Skeletal muscle cell (primary cell): ENCODE measurements at places on chromosomes 2 and 18.
A peak's percentile ranks its signal among the peaks of the same experiment; 100 is the strongest.

GRCh38 chr2:26807788-26808460 lies 22.1 kb downstream of the CENPA start:
- peak; percentile 28 for DNase-seq

GRCh38 chr2:128310094-128310716 lies 8.5 kb downstream of the HS6ST1 start:
- no peak for DNase-seq

DNA sequence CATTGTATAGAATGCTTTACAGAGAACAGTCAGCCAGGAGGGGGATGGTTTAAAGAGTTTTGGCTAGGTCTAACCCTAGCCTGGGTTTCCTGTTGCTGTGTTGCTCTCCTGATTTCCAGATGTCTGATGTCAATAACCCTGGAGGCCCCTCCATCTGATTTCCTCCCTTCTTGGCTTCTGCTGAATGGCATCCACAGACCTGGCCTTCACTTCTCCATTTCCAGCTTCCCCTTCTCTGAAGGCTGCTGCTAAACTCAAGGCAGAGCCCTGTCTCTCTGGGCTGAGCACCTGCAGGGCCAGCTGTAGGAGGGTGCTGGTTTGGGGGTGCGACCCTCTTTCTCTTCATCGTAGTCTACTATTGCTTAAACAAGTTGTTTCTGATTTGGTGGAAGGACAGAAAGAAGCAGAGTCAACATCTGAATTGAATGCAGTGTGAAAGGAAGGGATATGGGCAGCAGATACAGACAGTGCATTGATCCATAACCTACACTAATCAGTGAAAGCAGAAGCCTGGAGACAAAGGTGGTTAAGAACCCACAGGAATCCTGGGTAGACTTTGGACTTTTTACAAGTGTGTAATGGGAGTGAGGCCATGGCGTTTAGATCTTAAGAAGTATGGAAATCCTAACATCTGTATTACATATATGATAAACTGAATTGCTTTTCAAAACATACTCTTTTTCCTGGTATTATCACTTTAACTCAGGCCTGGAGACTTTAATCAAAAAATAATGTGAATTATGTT lies 153.6 kb downstream of the HRH4 start:
- no peak for DNase-seq

DNA sequence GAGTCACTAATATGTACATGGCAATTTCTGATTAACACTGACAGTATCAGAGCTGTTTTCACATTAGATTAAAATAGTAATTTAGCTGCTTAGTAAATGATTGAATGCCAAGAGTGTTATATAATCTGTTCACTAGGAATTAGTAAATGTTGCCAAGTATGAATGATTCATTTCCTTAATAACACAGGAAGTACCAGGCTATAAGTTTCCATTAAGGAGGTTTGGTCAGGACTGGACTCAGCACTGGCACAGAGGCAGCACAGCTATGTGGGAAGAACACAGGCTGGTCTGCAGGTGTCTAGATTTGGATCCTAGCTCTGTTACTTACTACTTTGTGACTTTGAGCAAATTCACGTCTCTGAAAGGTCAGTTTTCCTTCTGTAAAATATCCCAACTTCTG lies 97.2 kb downstream of the TDRD15 start:
- DNase-seq, result no peak
